ENCODE measurements at places on chromosomes 13 and 19. TPM values are rescaled to one million over a fixed set of nuclear protein-coding genes. Genes with fewer than 3 reads are reported as not detected.

- DNase-seq = no peak
Observed at GRCh38 chr13:75050419-75051046, 431.4 kb downstream of the TBC1D4 start.

DNA sequence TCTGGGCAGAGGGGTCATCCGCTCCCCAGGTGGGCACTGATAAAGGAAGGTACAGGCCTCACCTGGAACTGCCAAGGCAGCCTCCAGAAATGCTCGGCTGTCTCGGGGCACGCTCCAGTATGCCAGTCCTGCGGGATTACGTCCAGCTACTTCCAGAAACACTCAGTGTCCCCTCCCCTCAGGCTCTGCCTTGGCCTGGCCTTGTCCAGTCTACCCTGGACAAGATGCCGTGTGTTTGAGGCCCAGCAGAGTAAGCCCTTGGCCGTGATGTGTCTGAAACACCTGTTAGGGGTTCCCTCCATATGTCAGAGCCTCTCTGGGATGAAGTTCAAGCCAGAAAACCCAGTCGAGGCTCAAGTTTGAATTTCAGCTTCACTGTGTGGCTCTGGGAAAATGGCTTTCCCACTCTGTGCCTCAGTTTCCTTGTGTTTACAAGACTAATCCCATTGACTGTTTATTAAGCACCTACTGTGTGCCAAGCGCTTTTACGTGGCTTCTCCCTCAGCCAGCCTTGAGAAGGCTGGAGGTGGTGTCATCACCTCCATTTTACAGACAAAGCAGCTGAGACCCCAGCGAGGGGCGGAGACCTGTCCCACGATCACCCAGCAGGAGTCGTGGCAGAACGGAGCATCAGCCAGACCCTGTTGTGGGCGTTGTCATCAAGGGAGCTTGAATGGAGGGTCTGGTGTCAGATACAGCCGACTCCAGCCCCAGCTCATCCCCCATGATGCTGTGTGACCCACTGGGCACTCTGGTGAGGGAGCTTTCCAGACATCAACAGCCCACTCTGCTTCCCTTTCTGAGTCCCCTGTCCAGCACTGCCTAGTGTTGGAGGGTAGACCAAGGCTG, 2.0 kb upstream of the PIK3R2 start:
- no peak for DNase-seq

The NCAN gene
- not detected for total RNA-seq

GRCh38 chr19:1110809-1111640, 7.2 kb downstream of the GPX4 start:
- no peak for DNase-seq

DNA sequence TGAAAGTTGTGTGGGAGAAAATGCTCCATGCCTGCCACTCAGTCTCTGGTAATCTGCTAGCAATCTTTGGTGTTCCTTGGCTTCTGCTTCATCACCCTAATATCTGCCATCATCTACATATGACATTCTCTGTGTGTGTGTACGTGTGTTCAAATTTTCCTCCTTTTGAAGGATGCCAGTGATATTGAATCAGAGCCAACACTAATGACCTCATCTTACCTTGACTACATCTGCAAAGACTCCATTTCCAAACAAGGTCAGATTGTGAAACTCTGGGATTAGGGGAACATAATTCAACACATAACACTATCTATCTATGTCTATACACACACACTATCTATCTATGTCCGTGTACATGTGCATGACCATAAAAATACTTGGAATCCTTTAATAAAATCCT, 81.4 kb upstream of the IRS2 start:
- no peak for DNase-seq

DNA sequence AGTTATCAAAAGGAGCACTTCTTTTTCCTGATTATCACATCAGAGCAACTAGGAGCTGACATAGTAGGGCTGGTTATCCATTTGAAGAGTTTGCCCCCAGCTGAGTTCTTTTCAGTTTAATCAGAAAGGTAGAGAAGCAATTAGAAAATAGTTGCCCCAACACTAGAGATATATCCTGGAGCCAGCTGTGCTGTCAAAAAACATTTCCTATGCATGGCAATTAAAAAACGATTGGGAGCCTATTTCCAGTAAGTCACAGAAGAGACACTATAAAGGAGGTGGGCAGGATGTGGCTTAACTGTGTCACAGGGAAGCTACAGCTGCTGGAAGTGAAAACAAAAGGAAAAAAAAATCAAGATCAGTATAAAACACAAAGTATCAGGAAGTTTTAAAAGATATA, 155.7 kb upstream of the SLITRK1 start:
- DNase-seq = no peak

DNA sequence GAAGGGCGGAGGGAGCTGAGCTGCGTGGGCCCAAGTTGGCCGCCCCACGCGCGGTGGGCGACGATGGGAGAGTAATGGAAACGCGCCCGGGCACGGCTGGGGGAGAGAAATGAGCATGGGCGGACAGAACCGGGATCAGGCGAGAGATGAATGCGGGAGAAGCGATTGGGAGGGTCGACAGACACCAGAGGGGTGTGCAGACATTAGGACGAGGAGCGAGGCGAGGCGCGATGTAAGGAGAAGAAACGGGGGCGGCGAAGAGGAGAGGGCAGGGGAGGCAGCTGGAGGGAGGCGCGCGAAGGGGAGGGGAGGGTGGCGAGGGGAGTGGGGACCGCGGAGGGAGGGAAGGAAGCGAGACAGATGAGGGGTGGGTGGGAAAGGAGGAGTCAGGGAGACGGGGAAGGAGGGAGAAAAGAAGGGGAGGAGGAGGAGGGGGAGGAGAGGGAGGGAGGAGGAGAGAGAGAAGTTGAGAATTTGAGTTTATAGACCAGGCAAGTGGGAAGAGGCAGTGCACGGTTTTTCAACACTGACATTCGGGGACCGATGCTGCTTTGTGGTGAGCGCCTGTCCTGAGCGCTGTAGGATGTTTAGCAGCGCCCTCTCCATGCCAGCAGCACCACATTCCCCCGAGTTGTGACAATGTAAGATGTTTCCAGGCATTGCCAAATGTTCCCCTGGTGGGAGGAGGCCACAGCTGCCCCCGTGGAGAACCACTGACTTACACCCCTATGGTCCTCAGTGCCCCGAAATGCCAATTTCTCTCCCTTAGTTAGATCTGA, at the start of gene SHISA7:
Gene SHISA7, minus strand, starts transcription at position 256 of the 779 bp plus-strand sequence. CDS start 437 bp downstream, outside the sequence.
- DNase-seq = no peak

GRCh38 chr13:110421696-110422385, 114.8 kb downstream of the COL4A2 start:
- DNase-seq = no peak

DNA sequence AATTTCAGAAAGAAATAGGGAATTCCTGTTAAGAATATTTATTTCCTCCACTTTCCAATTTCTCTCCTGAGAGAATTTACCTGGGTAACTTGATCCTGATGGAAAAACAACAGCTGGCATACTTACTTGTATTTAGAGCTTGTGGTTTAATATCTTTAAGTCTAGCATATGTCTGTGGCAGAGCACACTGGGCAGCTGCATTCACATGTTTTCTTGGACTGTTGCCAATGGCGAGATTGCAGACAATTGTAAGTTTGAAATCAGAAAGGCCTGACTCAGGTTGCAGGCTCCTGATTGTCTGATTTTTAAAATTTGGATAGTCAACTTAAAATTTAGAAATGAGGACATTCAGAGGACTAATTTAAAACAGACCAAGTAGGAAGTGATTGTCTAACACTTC, 66.9 kb downstream of the NHLRC3 start:
- DNase-seq = no peak

- no peak for DNase-seq
Observed at GRCh38 chr13:110128546-110128945, 178.4 kb downstream of the COL4A1 start.

- no peak for DNase-seq
Observed at GRCh38 chr13:21121616-21122015, 54.7 kb downstream of the SKA3 start.

The IL11 gene
- not detected for total RNA-seq

DNA sequence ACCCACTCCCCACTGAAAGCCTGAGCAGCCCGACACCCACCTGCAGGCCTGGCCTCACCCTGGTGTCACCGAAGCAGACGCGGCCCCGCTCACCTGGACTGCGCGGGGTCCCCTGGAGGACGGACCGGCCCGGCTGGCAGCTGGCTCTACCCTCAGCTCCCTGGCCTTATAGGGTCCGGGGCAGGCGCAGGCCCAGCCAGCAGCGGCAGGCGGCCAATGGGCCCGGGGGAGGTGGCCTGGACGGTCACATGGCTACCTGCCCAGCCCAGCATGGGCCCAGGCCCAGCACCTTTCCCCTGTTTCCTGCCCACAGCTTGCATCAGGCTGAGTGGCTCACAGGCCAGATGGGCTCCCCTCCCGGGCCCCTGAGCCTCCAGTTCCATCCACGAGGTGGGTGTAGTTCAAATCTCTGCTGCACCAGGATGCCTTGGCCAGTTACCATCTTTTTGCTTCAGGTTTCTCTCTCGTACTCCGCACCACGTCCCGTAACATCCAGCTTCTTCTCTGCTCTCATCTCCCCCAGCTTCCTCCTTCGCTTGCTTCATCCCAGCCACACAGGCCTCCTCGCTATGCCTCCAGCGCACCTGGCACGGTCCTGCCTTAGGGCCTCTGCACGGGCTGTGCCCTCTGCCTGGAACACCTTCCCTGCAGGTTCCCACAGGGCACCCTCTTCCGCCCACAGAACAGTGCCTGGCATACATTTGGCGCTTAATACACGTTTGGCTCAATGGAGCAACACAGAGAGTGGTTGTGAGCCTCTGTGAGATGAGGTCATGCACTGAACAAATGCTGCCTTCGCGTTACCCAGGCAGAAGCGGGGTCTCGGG, at the start of gene PLIN4:
Gene PLIN4, minus strand, starts transcription at position 142 of the 827 bp plus-strand sequence. CDS start 214 bp downstream, outside the sequence.
- DNase-seq = peak; percentile 89

The TEAD2 gene
- total RNA-seq = 21.8 TPM

GRCh38 chr19:18304458-18305310, 18.2 kb downstream of the LSM4 start:
- peak; percentile 87 for DNase-seq

GRCh38 chr13:96492766-96493165, 402.9 kb downstream of the HS6ST3 start:
- no peak for DNase-seq

DNA sequence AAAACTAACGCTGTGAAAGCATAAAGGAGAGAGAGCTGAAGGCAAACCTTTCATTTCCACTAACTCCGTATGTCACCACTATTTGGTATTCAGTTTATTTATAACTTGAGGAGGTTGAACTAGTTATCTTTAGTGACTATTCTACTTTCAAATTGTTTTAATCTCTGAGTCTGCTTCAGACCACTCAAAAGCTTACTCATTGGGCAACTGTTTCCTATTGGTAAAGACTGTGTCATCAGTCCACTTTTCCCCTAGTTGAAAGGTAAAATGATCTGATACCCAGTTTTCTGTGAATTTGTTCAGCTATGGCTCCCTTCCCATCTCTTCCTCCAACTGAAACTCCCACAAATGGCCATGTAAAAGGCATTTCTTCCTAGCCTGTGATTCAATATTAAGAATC, 39.1 kb downstream of the TEX26 start:
- no peak for DNase-seq

DNA sequence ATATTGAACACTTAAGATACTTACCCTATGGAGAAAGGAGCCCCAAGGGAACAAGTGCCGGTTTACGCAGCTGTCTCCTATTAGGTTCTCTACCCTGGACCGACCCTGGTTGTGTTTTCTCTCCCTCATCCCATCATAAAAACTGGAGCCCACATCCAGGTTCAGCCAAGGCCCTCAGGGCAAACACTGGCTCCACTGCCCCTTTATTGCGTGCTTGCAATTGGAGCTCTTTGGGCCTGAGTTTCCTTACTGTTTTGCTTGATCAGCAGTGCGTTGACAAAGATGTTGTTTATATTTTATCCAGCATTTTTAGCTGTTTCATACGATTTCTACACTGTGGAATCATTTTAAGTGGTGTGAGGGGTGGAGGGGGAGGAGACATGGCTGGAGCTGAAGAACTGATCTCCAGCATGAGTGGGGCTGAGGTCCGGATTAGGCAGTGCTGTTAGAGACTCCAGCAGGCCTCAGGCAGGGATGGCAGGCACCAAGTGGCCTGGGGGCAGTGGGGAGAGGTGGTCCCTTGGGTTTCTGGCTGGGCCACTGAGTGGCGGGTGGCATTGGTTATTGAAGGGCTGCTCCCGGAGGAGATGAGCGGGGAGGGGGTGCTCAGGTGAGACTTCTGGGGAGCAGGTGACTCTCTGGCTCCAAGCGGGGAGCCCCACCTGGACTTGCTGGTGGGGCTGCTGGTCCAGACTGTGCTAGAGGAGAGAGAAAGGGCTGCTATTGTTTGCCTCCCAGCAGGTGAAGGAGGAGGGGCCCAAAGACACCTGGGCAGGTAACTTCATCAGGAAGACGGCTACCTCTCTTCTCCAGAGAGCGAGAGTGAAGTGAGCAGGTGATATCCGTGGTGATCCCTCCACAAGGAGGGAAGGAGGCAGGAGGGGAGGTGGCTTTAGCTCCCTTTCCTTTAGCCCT, 62.4 kb upstream of the RNF113B start:
- no peak for DNase-seq

DNA sequence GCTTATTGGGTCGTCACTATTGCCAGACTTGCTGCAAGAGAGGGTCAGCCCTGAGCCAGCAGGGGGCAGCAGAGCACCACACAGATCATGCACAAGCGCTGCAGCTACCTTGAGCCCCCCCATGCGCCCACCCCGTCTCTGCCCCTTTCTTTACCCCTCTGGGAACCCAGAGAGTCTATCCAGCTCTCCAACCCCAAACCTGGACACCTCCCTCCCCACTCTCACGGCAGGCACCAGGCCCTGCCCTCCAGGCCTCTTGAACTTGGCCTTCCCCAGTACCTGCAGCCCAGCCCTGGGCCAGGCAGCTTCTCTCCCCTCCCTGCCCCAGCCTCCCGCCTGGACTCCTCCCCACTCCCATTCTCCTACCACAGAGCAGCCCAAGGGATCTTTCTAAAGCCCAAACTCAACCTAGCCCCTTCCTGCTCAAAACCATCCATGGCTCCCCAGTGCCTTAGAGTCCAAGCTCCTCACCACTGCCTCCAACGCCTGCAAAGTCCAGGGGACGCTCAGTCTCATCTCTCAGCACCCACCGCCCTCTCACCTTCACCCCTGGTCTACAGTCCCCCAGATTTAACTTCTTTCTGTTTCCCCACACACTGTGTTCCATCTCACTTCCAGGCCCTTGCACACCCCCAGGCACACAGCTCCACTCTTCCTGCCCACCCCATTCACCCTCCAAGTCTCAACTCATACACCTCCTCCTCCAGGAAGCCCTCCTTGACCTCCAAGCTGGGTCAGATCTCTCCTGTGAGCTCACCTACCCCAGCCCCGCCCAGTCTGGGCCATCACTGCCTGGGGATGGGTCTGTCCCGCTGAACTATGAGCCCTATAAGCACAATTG, 9.4 kb upstream of the CEACAM16 start:
- DNase-seq = peak; percentile 63

The LGALS7 gene
- total RNA-seq = 2.6 TPM

The ZNF610 gene
- 13.8 TPM for total RNA-seq

DNA sequence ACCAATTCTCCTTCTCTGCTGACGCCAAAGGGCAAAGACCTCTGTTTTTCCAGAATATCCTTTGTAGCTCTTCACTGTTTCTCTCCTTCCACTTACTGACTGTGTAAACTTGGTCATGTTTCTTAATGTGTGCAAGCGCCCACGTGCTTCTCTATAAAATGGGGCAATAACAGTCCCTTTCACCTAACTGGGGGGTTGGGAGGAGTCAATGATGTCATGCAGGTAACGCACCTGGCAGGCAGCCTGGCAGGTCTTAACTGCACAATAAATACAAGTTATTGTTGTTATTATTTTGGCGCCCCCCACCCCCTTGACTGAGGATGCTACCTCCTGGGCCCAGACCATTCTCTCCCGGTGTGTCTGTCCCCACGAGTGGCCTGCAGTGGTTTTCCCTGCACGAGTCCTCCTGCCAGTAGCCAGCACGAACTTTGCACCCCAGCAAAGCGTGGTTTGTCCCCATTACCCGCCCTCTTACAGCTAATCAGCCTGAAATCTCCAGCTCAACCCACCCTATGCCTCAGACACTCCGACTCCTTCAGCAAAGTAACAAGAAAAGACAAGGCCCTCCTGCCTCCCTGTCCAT, 5.3 kb downstream of the SBSN start:
- no peak for DNase-seq
